Stomach (tissue), 19 donors: ENCODE measurements at places on chromosomes 1 and 21. TPM values are rescaled to one million over a fixed set of nuclear protein-coding genes. Genes with fewer than 3 reads are reported as not detected.

Gene OR10R2
- not detected for total RNA-seq

GRCh38 chr1:13513895-13514546 is at the start of gene LRRC38:
LRRC38 (minus strand) TSS chr1:13514003; CDS start chr1:13513593, 410 bp downstream.
- no peaks in the 10 kb centered on the region for H3K4me1 ChIP-seq
- peak; percentile 48 for DNase-seq
- no peak within 1 kb of the TSS for H3K27ac ChIP-seq
- H3K27me3 ChIP-seq, result peaks cover 97% of the 10 kb centered on the region

- no peak for DNase-seq
- H3K4me1 ChIP-seq, result no peaks in the 10 kb centered on the region
These were observed 33.5 kb downstream of the CYYR1 start for GRCh38 chr21:26539566-26539965.

Gene UTS2
- not detected for total RNA-seq

DNA sequence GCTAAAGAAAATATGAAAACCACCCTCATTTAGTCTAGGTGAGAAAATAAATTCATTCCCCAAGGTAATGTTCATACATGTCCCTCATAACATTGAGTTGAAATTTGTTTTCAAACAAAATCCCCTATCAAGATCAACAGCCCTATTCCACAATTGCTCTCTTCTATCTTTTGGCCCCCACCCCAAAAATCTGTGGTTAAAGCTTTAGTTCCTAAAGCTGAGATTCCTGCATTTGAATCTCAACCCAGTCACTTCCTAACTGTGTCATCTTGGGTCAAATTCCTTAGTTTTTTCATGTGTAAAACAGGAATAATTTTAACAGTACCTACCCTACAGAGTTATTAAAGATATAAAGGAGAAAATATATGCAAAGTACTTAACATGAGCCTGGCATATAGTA is 22.0 kb downstream of the KIAA0319L start:
- peaks cover 8% of the 10 kb centered on the region for H3K36me3 ChIP-seq
- H3K27me3 ChIP-seq, result no peaks in the 10 kb centered on the region
- H3K27ac ChIP-seq, result no peak overlapping the region
- no peak overlapping the region for H3K4me3 ChIP-seq
- DNase-seq, result no peak
- H3K4me1 ChIP-seq, result peaks cover 24% of the 10 kb centered on the region

GRCh38 chr1:226344441-226345259 is 35.7 kb upstream of the LIN9 start:
- H3K36me3 ChIP-seq, result no peaks in the 10 kb centered on the region
- H3K4me3 ChIP-seq, result no peak overlapping the region
- H3K27ac ChIP-seq, result no peak overlapping the region
- H3K4me1 ChIP-seq, result peaks cover 2% of the 10 kb centered on the region
- H3K27me3 ChIP-seq, result no peaks in the 10 kb centered on the region

GRCh38 chr1:239956263-239956662 is 135.4 kb upstream of the FMN2 start:
- H3K27ac ChIP-seq, result no peak overlapping the region
- DNase-seq, result no peak
- no peaks in the 10 kb centered on the region for H3K36me3 ChIP-seq
- H3K27me3 ChIP-seq, result peaks cover 21% of the 10 kb centered on the region
- H3K4me1 ChIP-seq, result no peaks in the 10 kb centered on the region

DNA sequence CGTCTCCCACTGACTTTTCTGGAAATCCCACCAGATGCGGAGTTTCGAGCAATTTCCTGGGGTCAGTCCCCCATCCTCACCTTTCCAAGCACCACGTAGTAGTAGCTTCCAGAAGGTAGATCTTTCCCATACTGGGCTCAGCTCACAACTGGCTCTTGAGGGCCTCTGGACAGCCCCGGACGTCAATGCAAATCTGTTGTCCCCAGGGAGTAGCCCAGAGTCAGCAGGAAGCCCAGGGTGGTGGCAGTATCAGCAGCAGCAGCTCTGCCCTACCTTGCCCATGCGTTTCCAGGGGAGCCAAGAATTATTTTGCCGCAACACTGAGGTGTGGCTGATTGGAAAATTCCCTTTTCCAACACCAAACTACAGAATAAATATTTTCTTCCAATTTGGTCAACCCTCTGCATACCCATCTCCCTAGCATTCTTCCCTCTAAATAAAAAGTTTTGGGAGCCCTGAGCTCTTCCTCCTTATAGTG is 70.3 kb downstream of the CD46 start:
- DNase-seq, result peak; percentile 65
- peaks cover 45% of the 10 kb centered on the region for H3K36me3 ChIP-seq
- H3K27ac ChIP-seq, result peak overlapping the region; percentile 88
- peaks cover 79% of the 10 kb centered on the region for H3K4me1 ChIP-seq
- no peaks in the 10 kb centered on the region for H3K27me3 ChIP-seq
- H3K4me3 ChIP-seq, result peak overlapping the region; percentile 66

DNA sequence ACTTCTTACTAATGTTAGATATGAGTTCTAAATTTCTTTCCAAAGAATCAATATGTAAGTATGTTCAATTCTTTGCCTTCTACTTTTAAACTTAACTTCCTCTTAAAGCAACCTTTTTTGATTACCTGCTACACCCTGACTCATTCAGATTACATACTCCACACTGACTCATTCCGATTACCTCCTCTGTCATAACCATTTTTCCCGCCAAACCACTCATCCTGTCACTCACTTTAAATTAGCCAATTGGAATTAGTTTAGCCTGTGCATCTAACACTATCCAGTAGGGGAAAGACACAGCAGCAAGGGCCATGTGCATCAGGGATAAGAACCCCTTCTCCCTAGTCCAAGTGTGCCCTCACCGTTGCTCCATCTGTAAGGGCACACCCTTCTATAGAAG is 815.5 kb downstream of the BRINP3 start:
- no peaks in the 10 kb centered on the region for H3K36me3 ChIP-seq
- DNase-seq, result no peak
- no peaks in the 10 kb centered on the region for H3K27me3 ChIP-seq
- H3K27ac ChIP-seq, result no peak overlapping the region
- H3K4me3 ChIP-seq, result no peak overlapping the region
- no peaks in the 10 kb centered on the region for H3K4me1 ChIP-seq

DNA sequence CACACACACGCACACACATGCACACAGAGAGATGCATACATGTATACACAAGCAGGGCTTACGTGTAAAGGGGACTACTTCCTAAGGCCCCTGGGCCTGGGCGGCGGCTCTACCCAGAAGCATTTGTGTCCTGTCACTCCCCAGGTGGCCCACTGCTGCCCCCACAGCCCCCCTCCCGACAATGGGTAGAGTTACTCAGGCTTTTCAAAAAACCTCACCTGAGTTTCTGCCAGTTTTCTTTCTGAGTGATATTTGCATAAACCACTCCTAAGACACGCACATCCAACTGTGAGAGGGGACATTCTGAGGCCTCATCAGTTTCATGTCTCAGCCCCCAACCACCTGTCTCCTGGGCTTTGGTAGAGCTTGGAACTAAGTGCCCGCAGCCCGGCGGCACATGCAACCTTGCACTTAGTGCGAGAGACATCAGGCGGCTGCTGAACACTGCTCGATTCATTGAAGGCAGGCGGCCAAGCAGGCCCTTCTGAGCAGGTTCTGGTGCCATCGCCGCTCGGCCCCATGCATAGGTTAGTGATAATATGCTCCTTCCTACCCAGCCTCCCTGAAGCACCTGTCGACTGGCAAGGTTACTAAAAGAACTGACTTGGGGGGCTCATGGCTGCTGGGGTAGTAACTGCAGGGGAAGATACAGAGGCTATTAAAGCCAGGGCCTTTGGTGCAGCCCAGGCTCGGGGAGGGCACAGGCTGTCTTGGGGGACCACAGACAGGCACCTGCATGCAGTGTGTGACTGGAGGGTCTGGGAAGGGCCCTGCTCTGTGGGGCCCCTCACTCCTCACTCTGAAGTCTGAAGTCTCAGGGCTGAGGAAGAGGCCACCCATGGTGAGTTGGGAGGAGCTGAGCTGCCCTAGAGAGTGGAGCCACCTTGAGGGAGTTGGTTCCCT is 364.2 kb upstream of the VAMP3 start:
- no peak overlapping the region for H3K27ac ChIP-seq
- DNase-seq, result no peak
- no peak overlapping the region for H3K4me3 ChIP-seq
- H3K27me3 ChIP-seq, result no peaks in the 10 kb centered on the region
- no peaks in the 10 kb centered on the region for H3K4me1 ChIP-seq

DNA sequence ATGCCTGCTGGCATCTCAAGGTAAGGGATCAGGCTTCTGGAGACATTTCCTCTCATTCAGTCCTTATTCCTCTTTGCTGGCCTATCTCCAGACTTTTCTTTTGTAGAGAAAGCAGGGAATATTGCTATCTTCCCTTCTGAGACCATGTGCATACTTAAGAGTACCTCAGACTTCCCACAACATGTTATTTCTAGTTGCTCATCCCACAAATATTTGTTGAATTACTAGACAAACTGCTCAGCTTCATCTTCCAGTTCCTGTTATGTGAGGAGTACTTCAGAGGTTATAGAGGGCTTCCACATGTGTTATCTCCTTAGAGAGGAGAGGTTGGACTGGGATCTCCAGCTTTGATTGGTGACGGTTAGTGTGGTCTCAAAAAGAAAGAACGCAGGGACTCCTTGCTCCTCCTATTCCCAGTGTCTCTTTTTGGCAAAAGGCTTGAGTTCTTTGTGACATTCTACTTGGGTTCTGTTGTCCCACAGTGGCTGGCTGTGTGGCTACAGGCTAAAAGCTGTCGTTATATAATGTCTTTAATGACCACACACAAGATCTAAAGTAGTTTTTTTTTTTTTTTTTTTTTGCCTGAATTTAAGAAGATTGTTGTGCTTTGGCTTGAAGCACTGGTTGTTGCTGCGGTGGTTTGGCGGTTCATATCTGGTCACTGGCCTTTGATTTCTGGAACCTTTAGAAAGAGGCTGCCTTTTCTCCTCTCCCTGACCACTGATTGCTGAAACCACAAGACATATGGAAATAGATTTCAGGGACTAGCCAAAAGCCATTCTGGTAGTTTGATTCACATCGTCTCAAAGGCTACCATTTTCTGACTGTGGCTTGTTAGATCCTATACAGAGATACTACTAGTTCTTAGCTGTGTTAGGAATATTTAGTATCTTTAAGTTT is 78.7 kb downstream of the FGGY start:
- no peaks in the 10 kb centered on the region for H3K27me3 ChIP-seq
- no peaks in the 10 kb centered on the region for H3K36me3 ChIP-seq
- DNase-seq, result no peak

GRCh38 chr1:23441446-23442148 is 17.0 kb upstream of the TCEA3 start:
- peak; percentile 38 for DNase-seq
- no peak overlapping the region for H3K27ac ChIP-seq
- peaks cover 15% of the 10 kb centered on the region for H3K4me1 ChIP-seq

- no peak overlapping the region for H3K4me3 ChIP-seq
- H3K4me1 ChIP-seq, result peaks cover 9% of the 10 kb centered on the region
- DNase-seq, result no peak
- no peaks in the 10 kb centered on the region for H3K27me3 ChIP-seq
- no peaks in the 10 kb centered on the region for H3K36me3 ChIP-seq
These were observed 13.7 kb downstream of the PTPRU start for GRCh38 chr1:29249951-29250581.

- peaks cover 69% of the 10 kb centered on the region for H3K36me3 ChIP-seq
- no peak overlapping the region for H3K27ac ChIP-seq
- no peak for DNase-seq
- H3K27me3 ChIP-seq, result no peaks in the 10 kb centered on the region
These were observed 17.5 kb downstream of the TRMT1L start for GRCh38 chr1:185139246-185139645.

DNA sequence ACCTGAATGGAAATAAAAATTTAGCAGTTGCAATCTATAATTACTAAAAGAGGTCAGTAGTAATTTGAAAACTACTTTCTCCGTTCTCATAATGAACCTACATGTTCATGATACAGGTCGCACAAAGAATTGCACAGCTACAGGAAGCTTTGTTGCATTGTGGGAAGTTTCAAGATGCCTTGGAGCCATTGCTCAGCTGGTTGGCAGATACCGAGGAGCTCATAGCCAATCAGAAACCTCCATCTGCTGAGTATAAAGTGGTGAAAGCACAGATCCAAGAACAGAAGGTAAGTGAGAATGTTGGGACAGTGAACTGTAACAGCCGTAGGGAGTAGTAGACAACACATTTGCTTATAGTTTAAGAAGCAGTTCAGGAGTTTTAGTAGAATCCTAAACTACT is 68.8 kb upstream of the BMP8A start:
- no peak overlapping the region for H3K27ac ChIP-seq
- peaks cover 62% of the 10 kb centered on the region for H3K36me3 ChIP-seq
- H3K4me3 ChIP-seq, result no peak overlapping the region
- DNase-seq, result no peak
- H3K27me3 ChIP-seq, result no peaks in the 10 kb centered on the region

GRCh38 chr1:86825319-86825718 is 88.6 kb downstream of the SELENOF start:
- no peak for DNase-seq
- no peaks in the 10 kb centered on the region for H3K36me3 ChIP-seq
- H3K4me3 ChIP-seq, result no peak overlapping the region
- H3K4me1 ChIP-seq, result peaks cover 6% of the 10 kb centered on the region
- H3K27me3 ChIP-seq, result no peaks in the 10 kb centered on the region

DNA sequence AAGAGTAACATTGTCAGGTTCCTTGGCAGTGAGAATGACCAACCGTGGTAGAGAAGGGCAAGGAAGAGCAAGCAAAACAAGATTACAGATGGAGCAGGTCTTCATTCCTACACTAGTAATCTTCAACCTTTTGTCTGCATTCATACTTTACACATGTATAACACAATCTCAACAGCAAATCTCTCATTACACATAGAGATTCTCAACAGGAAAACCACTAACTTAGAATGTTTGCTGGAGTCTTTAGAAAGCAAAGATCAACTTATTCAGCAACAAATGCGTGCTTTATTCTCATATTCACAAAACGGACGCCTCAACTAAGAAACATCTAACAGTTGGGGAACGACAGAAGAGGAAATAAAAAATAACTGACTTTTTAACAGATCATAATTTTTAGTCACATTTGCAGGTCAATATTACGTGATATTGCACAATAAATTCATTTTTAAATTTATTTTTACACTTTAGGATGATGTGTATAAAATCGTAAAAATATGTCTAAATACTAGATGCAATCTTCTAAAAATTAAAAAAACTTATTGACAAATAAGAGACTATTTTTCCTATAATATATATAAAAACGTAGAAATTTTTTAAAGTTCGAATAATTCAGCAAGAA is 82.9 kb downstream of the ARID4B start:
- H3K4me3 ChIP-seq, result no peak overlapping the region
- DNase-seq, result no peak
- no peak overlapping the region for H3K27ac ChIP-seq
- peaks cover 15% of the 10 kb centered on the region for H3K36me3 ChIP-seq
- peaks cover 10% of the 10 kb centered on the region for H3K4me1 ChIP-seq

Gene CLDN19
- not detected for total RNA-seq

GRCh38 chr1:48105165-48105564 is 108.0 kb upstream of the TRABD2B start:
- H3K4me3 ChIP-seq, result no peak overlapping the region
- no peaks in the 10 kb centered on the region for H3K27me3 ChIP-seq
- no peaks in the 10 kb centered on the region for H3K36me3 ChIP-seq

DNA sequence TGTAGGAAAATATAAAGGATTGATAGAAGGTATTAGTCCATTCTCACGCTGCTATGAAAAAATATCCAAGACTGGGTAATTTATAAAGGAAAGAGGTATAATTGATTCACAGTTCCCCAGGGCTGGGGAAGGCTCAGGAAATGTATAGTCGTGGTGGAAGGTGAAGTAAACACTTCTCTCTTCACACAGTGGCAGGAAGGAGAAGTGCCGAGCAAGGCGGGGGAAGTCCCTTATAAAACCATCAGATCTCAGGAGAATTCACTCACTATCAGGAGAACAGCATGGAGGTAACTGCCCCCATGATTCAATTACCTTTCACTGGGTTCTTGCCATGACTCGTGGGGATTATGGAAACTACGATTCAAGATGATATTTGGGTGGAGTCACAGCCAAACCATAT is 1806.0 kb downstream of the MRPL39 start:
- no peak for DNase-seq
- H3K4me1 ChIP-seq, result no peaks in the 10 kb centered on the region
- H3K4me3 ChIP-seq, result no peak overlapping the region
- no peaks in the 10 kb centered on the region for H3K36me3 ChIP-seq
- H3K27ac ChIP-seq, result no peak overlapping the region
- H3K27me3 ChIP-seq, result no peaks in the 10 kb centered on the region
